CD4-positive, CD25-positive, alpha-beta regulatory T cell (primary cell): ENCODE measurements at places on chromosomes 1 and 21. TPM values are rescaled to one million over a fixed set of nuclear protein-coding genes. Genes with fewer than 3 reads are reported as not detected.

Gene ECM1
- 0.22 TPM for total RNA-seq

Gene S100A8
- total RNA-seq = not detected

DNA sequence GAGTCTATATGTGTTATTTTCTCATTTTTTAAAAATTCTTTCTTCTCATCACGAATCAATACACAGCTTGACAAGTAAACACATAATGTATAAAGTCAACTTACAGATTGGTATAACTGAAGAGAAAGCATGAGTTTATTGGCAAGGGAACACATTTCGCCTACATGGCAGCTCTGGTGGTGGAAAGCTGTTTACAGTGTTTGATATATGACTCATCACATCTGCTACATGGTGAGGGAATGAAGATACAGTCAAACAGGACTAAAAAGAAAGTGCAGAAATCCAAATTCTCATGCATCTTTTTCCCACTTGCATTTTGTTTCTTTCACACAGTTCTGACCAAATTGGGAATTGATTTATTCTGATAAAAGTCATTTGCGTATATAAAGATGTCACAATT lies 122.2 kb upstream of the ADGRL4 start:
- no peak for DNase-seq

GRCh38 chr1:203511930-203512329 lies 18.0 kb downstream of the OPTC start:
- DNase-seq = no peak

- no peak for DNase-seq
Observed at GRCh38 chr1:44294588-44295007, 60.5 kb downstream of the ERI3 start.
